ENCODE measurements at places on chromosomes 5 and 9. TPM values are rescaled to one million over a fixed set of nuclear protein-coding genes. Genes with fewer than 3 reads are reported as not detected.

The IL13 gene
- not detected for total RNA-seq

The CORO2A gene
- total RNA-seq = 2.1 TPM

The CCDC187 gene
- total RNA-seq = not detected

The PCDHB9 gene
- total RNA-seq = not detected

The FAM221B gene
- not detected for total RNA-seq

The CDO1 gene
- 19.0 TPM for total RNA-seq

The PCDHGB4 gene
- 4.0 TPM for total RNA-seq

The UBE2D2 gene
- 136 TPM for total RNA-seq

The PCDHA12 gene
- total RNA-seq = not detected

The DAB2 gene
- 44.7 TPM for total RNA-seq

The NDST1 gene
- total RNA-seq = 58.3 TPM

The MRRF gene
- 36.3 TPM for total RNA-seq

The ACTBL2 gene
- 0.15 TPM for total RNA-seq

The ACSL6 gene
- not detected for total RNA-seq

The SPOUT1 gene
- 33.1 TPM for total RNA-seq

The TRMT10B gene
- 2.2 TPM for total RNA-seq

The CD14 gene
- total RNA-seq = 0.17 TPM

The TAF11L7 gene
- not detected for total RNA-seq

The FBP2 gene
- total RNA-seq = not detected

The SAXO1 gene
- total RNA-seq = not detected

The SETD9 gene
- 19.7 TPM for total RNA-seq

The NXNL2 gene
- 1.5 TPM for total RNA-seq

The TIMD4 gene
- not detected for total RNA-seq

The FBXO38 gene
- total RNA-seq = 21.1 TPM

The BTNL3 gene
- total RNA-seq = not detected

The C9orf153 gene
- total RNA-seq = not detected

The LCNL1 gene
- total RNA-seq = under 0.01 TPM

The HEMGN gene
- not detected for total RNA-seq

The C5orf52 gene
- not detected for total RNA-seq

The COL15A1 gene
- 2.4 TPM for total RNA-seq

The GCNT4 gene
- total RNA-seq = 0.34 TPM

The BOD1 gene
- 57.0 TPM for total RNA-seq

The C6 gene
- not detected for total RNA-seq

The CER1 gene
- not detected for total RNA-seq

The DMRTA1 gene
- total RNA-seq = 0.17 TPM
